Sigmoid colon (tissue), 7 donors: ENCODE measurements at places on chromosomes 5 and 9. TPM values are rescaled to one million over a fixed set of nuclear protein-coding genes. Genes with fewer than 3 reads are reported as not detected.

- no peak overlapping the region for H3K27ac ChIP-seq
- H3K4me3 ChIP-seq = no peak overlapping the region
- H3K4me1 ChIP-seq = no peaks in the 10 kb centered on the region
- H3K27me3 ChIP-seq = no peaks in the 10 kb centered on the region
Observed at GRCh38 chr5:6818594-6819511, 105.6 kb downstream of the TENT4A start.

- DNase-seq = peak; percentile 70
- peak overlapping the region; percentile 95 for H3K27ac ChIP-seq
- peak overlapping the region; percentile 74 for H3K4me3 ChIP-seq
- no peaks in the 10 kb centered on the region for H3K27me3 ChIP-seq
Observed at GRCh38 chr9:130042406-130042884, 544 bp downstream of the FNBP1 start.

TRIP13 gene
- polyA plus RNA-seq = 1.2 TPM

DNA sequence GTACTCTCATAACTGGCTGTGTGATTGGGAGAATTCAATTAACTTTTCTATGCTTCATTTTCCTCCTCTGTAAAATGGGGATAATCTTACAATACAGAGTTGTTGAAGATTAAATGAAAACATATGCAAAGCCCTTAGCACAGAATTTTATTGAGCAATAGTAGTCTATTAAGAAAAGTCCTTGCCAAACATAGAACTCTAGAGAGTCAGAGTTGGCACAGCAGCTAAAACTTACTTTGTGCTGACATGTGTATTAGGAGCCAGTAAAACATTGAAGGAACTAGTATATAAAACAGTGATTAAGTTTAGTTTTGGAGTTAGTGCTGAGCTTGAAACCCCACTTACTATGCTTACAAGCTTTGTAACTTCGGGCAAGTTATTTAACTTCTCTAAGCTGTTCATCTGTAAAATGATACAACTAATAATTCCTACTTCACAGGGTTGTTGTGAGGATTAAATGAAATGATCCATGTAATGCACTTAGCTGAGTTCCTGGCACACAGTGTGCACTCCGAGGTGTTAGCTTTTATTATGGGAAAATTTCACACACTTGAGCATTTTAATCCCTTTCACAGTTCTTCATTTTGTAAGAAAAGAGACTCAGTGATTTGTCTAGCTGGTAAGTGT, 20.0 kb upstream of the GRIN3A start:
- H3K4me1 ChIP-seq = no peaks in the 10 kb centered on the region
- no peaks in the 10 kb centered on the region for H3K27me3 ChIP-seq
- H3K36me3 ChIP-seq = no peaks in the 10 kb centered on the region
- no peak for DNase-seq
- no peak overlapping the region for H3K27ac ChIP-seq
- H3K4me3 ChIP-seq = no peak overlapping the region

DNA sequence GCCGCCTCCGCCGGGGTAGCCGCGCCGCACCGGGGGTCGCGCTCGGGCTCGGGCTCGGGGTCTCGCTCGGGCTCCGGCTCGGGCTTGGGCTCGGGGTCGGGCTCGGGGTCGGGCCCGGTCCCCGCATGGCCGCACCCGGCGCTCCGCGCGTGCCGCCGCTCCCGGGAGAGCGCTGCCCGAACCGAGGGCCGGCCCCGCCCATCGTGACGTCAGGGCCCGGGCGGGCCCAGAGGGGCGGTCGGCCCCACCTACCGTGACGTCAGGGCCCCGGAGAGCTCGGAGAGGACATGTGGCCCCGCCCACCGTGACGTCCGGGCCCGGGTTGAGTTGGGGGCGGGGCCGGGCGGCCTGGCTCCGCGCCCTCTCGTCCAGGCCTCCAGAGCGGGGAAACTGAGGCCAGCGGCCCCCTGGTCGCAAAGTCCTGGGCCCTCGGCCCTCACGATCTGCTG, at the start of gene NSMF:
NSMF (minus strand) TSS at position 183 of the 449 bp plus-strand sequence. CDS start 232 bp downstream, outside the sequence.
- peaks cover 34% of the 10 kb centered on the region for H3K4me1 ChIP-seq
- H3K36me3 ChIP-seq = peaks cover 11% of the 10 kb centered on the region
- H3K27ac ChIP-seq = peak within 1 kb of the TSS; percentile 59
- peak within 1 kb of the TSS; percentile 79 for H3K4me3 ChIP-seq
- no peaks in the 10 kb centered on the region for H3K27me3 ChIP-seq
- peak; percentile 98 for DNase-seq

GRCh38 chr5:139882961-139883539, 87.4 kb downstream of the PSD2 start:
- no peak overlapping the region for H3K4me3 ChIP-seq
- no peaks in the 10 kb centered on the region for H3K27me3 ChIP-seq
- peaks cover 26% of the 10 kb centered on the region for H3K4me1 ChIP-seq
- H3K36me3 ChIP-seq = no peaks in the 10 kb centered on the region
- no peak overlapping the region for H3K27ac ChIP-seq
